ENCODE measurements at places on chromosomes 13 and 19.
A peak's percentile ranks its signal among the peaks of the same experiment; 100 is the strongest.

DNA sequence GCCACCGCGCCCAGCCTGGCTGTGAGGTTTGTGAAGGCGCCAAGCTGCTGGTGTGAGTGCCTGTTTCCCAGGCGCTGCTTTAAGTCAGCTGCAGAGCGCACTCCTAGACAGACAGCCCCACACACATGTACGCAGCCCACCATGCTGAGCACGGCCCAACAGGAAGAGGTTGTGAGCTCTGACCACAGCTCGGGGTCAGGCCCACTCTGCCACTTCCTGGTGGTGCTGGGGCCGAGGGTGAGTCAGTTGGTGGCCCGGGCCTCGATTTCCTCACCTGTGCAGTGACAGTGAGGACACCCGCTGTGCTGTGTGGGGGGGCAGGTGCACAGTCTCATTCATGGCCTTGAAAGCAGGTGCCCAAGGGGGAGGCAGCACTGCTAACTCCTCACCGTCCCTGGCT is 106.7 kb downstream of the KDM4B start:
- peak; percentile 66 for DNase-seq

DNA sequence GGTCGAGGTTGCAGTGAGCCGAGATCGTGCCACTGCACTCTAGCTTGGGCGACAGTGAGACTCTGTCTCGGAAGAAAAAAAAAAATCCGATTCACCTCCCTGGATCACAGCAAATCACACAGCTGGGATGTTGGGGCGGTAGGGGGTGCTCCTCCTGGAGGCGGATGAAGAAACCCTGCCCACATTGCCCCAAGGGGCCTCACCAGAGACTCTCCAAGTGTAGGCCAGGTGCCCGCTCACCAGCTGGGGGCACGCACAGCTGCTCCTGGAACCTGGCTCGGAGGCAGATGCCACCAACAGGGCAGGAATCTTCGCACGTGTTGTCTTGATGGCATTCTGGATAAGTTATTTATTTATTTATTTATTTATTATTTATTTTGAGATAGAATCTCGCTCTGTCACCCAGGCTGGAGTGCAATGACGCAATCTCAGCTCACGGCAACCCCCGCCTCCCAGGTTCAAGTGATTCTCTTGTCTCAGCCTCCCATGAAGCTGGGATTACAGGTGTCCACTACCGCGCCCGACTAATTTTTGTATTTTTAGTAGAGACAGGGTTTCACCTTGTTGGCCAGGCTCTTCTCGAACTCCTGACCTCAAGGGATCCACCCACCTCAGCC is 3.1 kb downstream of the UQCR11 start:
- DNase-seq, result no peak

GRCh38 chr13:112619730-112620631 is 32.0 kb upstream of the TUBGCP3 start:
- DNase-seq, result no peak

DNA sequence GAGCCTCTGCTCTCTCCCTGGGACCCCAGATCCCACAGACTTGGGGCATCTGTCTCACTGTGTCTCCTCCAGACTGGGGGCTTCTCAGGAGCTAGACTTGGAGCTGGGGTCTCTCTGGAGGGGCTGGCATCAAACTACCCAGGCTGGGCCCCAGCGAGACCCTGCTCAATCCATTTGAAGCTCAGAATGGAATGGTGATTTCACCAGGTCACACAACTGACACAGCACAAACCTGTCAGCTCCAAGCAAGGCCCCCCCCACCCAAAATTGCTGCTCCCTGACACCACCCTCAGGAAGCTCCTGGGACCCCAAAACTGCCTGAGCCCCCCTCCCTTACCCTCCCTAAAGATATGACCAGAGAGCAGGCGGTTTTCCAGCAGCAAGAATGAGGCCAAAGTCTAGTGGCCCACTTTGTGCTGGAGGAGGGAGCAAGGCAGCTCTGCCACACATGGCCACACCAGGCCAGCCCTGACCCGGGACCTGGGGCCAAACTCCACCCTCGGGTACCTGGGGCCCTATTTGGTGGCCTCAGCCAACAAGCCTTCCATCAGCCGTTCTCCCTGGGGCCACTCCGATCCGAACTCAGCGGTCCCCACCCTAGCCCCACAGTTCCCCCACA is 2.4 kb downstream of the NR2F6 start:
- no peak for DNase-seq

DNA sequence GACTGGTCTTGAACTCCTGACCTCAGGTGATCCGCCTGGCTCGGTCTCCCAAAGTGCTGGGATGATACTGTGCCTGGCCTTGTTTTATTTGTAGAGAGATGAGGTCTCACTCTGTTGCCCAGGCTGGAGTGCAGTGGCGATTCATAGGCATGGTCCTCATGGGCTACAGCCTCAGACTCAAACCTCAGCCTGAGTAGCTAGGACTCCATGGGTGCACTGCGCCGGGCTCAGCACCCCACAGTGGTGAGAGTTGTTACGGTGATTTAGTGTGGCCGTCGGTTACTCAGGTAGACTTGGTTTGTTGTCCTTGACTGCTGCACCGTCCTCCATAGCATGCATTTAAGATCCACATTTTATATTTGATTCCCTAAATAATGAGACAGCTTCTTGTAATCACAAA is 80.7 kb downstream of the SLC6A16 start:
- no peak for DNase-seq

GRCh38 chr13:101739382-101740178 is 287.1 kb downstream of the ITGBL1 start:
- DNase-seq, result no peak

DNA sequence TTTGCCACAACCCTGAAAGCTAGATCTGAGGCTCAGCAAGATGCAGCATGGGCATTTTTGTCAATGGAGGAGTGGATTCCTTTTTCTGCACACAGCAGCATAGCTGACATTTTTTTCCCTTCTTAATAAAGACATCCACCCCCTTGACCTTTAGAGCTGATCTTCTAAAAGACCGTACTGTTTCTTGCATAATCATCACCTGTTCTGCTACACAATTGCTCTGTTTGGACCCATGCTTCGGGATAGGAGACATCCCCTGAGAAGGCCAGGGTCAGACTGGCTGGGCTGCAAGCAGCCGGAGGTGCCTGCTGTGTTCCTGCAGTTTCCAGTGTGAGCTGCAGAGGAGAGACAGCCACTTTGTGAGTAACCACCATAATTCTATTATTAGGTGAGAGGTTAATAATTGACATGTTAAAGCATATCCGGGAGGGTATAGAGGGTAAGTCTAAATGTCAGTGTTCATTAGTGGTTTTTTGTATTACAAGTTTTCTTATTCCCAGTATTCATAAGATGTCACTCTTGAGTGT is 108.5 kb upstream of the C1QTNF9B start:
- no peak for DNase-seq

GRCh38 chr19:13974073-13974472 is 21.8 kb downstream of the DCAF15 start:
- peak; percentile 28 for DNase-seq

GRCh38 chr13:45238945-45239795 is 38.3 kb upstream of the KCTD4 start:
- DNase-seq, result no peak

DNA sequence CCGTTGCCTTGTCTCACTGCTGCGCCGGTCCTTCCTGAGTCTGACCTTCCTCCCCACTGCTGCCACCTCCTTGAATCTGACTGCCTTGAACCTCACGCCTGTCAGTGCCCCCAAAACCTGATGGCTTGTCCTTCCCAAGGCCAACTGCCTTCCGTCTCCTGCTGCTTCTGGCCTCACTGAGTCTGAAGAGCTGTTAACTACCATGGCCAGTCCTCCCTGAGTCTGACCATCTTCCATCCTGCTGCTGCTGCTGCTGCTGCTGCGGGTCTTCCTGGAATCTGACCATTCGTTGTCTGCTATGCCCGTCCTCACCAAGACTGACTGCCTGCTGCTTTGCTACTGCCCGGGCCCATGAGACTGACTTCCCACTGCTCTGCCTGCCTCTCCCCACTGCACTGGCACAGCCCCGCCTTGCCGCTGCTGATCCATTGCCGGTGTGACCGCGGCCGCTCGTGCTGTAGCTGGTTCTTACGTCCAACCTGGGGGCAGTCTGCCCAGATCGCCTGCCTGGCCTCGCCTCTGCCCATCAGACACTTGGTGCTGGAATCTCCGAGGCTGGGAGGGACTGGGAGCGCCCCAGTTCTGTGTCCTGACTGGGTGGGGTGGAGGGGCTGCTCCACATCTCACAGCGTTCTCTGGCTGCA is 2.9 kb upstream of the RCN3 start:
- DNase-seq, result no peak

DNA sequence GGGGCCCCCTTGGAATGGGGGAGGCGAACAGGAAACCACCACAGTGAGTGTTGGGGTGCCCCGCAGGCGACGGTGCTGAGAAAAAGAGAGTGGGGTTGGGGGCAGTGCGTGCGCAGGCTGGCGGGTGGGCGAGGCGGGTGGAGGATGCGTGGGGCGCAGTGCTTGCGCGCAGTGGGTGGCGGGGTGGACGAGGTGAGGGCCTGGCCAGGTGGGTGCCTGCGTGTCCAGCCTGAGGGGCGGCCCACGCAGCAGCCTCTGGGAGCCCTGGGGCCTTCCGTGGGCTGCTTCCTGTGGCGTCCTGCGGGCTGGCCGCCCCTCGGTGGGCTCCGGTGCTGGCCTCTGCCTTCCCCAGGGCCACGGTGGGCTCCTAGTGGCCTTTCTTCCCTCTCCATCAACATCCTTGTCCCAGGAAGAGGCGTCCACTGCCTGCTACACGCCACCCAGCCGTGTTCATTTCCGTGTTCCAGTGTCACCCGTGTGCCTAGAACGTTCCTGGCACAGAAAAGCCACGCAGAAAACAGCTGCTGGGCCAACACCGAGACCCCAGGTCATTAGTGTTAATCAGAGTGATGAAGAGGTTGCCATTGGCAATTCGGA is 7.1 kb downstream of the ATP11A start:
- DNase-seq, result no peak

DNA sequence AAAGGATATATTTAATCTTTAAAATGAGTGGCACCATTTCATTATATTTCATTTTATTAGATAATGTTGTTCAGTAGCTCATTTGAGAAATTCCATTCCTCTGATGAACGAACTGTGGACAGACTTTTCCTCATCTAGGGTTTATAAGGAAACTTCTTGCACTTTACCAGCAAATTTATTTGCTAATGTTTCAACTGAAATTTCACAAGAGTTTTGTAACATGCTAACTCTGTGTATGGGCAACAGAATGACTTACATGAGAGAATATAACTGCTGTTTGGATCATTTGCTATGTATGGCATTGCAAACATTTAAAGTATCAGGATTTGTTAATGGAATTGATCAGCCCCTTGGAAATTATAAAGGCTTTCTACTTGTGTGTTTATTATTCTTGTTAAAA is 3.7 kb upstream of the IRS2 start:
- no peak for DNase-seq

- no peak for DNase-seq
Observed at GRCh38 chr19:31268751-31269383, 80.4 kb downstream of the TSHZ3 start.

DNA sequence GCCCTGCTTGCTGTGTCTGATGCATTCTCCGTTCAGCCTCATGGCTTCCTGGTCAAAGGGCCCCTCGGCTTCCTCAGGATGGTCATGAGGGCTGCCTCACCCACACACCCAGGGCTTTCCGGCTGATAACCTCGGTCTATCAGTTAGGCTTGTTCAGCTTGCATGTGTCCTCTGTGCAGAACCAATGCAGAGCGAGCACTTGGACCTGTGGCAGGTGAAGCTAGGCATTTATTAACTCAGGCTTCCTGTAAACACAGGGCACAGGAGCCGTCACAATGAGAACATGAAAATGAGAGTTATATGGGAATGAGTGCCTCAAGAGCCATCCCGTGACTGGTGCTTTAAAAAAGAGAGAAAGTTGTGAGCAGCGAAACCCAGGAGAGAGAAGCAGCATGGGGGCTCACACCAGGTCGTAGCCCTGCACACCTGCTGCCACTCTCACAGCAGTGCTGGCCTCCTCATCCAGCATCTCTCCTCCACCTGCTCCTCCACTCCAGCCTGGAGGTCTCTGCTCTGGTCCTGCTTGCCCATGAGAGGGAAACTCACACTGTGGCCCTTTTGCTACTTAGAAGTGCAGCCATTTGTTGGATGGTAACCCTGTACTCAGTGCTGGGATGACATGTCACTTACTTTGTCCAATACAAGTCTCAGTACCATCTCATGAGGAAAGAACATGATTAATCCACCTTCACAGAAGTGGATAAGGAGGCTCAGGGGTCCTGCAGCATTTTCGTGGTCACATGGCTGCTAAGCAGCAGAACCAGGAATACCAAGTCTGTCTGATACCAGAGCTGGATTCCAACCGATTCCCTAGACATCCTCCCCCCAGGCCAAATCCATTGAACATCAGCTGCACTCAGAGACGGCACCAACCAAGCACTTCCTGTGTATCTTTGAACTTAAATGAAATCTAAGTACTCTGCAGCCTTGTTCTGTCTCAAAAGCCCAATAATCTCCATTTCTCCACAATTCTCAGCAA is 50.5 kb upstream of the IRS2 start:
- DNase-seq, result no peak

DNA sequence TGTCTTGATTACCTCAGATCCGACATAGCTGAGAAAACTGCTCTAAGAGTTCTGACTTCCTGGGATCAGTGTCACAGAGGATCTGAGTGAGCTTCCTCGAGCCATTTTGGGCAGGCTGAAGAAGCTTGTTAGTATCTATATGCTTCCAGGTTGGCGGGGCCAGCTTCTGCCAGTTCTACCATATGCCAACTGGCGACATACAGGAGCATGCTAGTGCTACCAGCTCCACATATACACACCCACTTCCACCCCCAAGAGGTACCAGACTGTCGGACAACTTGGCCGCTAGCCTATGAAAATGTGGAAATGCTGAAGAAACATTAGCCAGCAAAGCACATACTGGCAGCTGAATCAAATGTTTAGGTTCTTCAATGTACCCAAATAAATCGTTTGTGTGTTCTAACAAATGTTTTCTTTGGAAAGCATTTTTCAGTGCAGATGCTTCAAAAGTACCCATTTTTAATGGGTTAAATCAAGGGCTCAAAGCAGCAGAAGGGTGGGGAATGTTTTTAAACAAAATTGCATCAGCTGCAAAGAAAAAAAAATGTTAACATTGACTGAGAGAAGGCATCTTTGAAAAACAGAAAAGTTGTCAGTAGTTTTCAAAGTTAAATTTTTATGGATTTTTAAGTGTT is 163.7 kb downstream of the KLF12 start:
- no peak for DNase-seq

DNA sequence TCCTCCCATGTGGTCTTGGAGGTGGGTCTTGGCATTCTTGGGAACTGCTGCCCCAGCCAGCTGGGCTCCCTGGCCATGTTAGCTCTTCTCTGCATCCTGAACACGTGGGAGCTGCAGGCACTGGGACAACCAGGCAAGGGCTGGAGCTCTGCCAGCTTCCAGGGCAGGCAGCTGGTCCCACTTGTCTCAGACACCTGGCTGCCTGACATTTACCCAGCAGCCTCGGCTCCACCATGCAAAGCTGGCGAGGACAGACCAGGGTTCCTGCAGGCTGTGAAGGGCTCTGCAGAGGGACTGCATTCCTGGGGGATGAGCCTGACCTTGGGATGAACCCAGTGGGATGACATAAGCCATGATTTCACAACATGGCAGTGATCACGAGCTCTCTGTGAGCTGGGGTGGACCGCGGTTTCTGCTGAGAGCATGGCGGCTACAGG is 99.0 kb upstream of the TSHZ3 start:
- DNase-seq, result no peak

DNA sequence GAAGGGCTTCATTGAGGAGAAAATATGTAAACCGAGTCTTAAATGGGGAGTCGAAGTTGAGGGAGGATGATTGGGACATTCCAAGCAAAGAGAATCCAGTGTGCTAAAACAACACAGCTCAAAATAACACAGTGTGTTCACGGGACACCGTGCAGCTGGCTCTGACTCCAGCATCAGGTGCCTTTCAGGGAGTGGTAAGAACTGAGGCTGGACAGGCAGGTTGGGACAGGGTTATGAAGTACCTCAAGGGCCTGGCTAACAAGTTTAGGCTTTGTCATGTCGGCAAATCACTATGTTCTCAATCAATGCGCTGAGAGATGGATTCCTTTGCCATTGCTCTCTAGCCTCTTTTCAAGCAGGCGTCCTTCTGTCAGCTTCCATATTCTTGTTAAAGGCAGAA is 27.5 kb upstream of the WDFY2 start:
- no peak for DNase-seq
